ENCODE measurements at places on chromosomes 6 and 20.

GRCh38 chr6:138590796-138591709, 91.8 kb upstream of the NHSL1 start:
- DNase-seq, result peak; percentile 57

DNA sequence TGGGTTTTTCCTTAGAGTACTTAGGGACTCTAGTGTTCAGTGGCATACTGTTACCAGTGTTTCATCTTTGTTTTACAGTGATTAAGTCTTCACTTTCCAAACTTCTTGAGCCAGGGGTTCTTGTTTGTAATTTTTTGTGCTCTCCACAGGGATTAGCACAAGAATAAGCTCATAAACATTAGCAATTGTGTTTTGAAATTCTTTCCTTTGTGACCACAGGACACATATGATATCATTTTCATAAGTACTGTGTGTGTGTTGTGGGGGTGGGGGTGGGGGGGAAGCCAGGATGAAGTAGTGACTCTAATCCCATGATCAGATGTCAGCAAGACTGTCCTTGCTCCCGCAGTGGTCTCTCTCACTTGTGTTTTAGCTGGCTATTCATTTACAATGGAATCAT, 101.5 kb upstream of the SCP2D1 start:
- no peak for DNase-seq

DNA sequence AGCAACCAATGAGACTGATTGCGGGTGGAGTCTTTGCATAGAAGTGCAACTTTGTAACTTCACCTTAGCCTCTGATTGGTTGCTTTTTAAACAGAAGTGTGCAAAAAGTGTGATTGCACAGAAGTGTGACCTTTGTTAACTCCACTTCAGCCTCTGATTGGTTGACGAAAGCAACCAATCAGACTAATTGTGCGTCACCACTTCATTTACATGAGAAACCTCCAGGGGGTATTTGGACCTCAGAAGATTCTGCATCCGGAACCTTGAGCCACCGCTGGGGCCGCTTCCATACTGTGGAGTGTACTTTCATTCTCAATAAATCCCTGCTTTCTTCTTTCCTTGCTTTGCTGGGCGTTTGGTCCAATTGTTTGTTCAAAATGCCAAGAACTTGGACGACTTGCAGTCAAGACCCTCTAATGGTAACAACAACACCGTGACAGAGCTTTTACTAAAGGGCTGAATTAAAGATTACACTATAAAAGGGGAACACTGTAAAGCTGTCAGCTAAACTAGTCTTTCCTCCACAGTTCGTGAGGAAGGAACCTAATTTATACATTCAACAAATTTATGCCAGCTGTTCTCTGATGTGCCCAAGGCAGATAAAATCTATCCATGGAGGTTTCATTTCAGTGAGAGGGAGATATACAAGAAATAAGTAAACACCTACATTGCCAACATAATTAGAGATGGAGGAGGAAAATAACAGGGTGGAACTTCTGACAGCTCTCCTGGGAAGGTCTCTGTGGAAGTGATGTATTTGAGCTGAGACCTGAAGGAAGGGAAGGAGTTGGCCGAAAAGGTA, 1.4 kb upstream of the HECA start:
- DNase-seq, result no peak

DNA sequence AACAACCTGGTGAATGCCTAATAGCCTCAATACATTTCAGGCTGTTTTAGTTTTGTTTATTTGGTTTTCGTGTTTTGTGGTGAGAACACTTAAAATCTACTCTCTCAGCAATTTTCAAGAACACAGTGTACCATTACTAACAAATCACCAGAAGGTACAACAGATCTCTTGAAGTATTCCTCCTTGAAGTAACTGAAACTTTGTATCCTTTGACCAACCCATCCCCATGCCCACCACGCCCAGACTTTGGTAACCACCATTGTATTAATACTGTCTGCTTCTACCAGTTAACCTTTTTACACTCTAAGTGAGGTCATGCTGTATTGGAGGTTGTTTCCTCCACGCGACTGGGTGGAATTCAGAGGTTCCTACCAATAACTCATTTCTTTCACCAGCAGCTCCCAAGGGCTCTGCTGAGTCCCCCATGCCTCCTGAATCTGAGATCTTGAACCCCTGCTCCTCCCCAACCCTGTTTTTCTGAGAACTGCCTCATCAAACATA, 5.7 kb upstream of the TRIM40 start:
- DNase-seq, result no peak

- DNase-seq, result no peak
Observed at GRCh38 chr6:338815-339262, 46.6 kb downstream of the DUSP22 start.
